ENCODE measurements at places on chromosomes 6 and 20. TPM values are rescaled to one million over a fixed set of nuclear protein-coding genes. Genes with fewer than 3 reads are reported as not detected.
A peak's percentile ranks its signal among the peaks of the same experiment; 100 is the strongest.

GRCh38 chr20:59618131-59618530 is 13.8 kb downstream of the PHACTR3 start:
- DNase-seq, result no peak
- no peaks in the 10 kb centered on the region for H3K4me1 ChIP-seq
- H3K27ac ChIP-seq, result no peak overlapping the region

DNA sequence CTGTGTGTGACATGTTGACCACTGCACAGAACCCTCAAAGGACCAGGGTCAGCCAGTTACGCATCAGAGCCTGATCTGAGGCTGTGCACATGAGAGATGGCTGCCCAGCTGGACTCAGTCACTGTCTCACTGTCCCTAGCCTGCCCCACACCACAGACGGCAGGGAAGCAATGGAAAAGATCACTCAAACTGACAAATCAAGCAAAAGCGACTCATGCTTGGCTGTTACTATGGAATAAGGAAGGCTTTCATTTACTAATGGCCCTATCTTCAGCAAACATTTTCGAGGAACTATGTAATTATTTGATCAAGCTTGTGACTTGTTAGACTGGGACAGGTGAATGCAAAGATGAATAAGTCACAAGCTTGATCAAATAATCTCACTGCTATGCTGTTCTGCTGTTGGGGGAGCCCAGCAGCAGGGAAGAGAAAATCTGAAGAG is 137.0 kb downstream of the SLC23A2 start:
- H3K4me1 ChIP-seq, result no peaks in the 10 kb centered on the region
- no peak overlapping the region for H3K4me3 ChIP-seq
- DNase-seq, result no peak
- H3K27ac ChIP-seq, result no peak overlapping the region

DNA sequence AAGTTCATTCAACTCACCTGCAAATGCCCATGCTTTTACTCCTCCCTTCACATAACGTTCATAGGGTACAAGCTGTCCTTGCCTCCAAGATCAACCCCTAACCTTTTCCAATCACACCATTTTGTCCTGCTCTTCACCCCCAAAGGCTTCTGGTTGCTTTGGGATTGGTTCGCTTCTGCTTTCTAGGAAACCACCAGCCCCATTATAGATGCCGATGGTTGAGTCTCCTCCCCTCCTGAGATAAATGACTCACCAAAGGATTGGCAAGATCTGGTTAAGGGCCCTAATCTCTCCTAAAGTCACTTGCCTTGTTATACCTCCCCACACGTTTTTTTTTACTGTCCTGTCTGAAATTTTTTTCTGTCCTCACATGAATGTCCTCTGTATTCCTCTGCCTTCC is 311.4 kb downstream of the HACE1 start:
- no peaks in the 10 kb centered on the region for H3K36me3 ChIP-seq
- no peaks in the 10 kb centered on the region for H3K4me1 ChIP-seq
- H3K27ac ChIP-seq, result no peak overlapping the region
- H3K4me3 ChIP-seq, result no peak overlapping the region

GRCh38 chr6:47809873-47810272 is 28.0 kb downstream of the OPN5 start:
- DNase-seq, result no peak
- H3K27ac ChIP-seq, result no peak overlapping the region
- H3K4me3 ChIP-seq, result no peak overlapping the region
- H3K27me3 ChIP-seq, result no peaks in the 10 kb centered on the region

DNA sequence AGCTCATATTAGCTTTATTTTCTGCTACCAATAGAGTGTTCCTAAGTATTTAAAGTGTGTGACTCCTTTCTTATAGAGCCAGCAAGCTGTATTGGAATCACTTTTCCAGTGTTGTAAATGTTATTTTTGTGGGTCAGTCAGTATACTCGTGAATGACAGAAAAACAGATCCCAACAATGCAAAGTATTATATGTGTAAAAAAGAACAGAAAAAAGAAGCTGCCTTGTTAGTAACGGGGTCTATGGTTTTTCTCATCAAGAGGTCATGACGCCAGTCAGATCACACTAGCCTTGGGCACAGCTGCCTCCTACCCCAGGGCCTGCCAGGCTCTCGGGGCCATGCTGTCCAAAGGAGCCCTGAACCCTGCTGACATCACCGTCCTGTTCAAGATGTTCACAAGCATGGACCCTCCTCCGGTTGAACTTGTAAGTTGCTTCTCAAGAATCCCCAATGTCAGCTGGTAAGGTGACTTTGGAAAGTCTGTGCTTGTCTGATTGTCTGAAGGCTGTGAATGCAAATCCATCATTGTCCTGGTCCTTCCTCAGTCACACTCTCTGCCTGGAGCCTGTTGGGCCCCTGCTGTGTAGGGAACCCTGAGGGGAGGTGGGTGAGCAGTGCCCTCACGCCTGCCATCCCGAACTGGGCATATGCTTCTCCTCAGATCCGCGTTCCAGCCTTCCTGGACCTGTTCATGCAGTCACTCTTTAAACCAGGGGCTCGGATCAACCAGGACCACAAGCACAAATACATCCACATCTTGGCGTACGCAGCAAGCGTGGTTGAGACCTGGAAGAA is 9.8 kb downstream of the NELFCD start:
- no peak for DNase-seq
- peaks cover 46% of the 10 kb centered on the region for H3K36me3 ChIP-seq
- H3K27me3 ChIP-seq, result no peaks in the 10 kb centered on the region
- no peak overlapping the region for H3K4me3 ChIP-seq
- no peak overlapping the region for H3K27ac ChIP-seq
- H3K4me1 ChIP-seq, result peaks cover 7% of the 10 kb centered on the region

DNA sequence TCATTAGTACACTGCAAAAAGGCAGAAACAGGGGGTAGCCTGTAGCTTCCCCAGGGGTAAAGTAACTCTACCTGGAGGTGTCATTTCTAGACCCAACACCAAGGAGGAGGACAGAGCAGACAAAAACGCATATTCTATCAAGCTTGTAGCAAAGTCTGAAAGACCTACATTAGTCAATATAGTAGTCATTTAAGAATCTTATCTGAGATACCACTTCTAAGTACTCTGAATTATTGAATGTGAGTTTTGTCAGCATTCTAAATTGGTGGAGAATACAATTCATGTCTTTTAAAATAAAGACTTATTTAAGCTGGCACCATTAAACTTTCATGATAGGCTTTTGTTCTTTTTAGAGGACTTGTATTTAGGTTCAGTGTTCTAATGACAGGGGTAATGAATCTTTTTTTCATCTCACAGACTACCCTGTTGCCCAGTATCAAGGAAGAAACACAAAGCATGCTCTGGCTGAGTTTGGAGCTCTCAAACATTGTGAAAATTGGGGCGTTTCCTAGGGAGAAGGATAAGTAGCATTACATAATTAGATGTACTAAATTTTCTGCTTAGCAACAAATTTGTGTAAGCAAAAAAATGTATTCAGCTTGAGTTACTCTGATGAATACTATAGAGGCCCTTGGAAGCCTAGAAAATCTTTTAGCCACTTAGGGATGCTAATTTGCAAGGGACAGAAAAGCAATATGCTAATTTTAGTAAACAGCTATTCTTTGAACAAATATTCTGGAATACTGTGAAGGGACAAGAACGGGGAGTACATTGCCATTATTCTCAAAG is 255.4 kb upstream of the HSF2 start:
- no peaks in the 10 kb centered on the region for H3K27me3 ChIP-seq
- H3K4me1 ChIP-seq, result no peaks in the 10 kb centered on the region
- no peak for DNase-seq

DNA sequence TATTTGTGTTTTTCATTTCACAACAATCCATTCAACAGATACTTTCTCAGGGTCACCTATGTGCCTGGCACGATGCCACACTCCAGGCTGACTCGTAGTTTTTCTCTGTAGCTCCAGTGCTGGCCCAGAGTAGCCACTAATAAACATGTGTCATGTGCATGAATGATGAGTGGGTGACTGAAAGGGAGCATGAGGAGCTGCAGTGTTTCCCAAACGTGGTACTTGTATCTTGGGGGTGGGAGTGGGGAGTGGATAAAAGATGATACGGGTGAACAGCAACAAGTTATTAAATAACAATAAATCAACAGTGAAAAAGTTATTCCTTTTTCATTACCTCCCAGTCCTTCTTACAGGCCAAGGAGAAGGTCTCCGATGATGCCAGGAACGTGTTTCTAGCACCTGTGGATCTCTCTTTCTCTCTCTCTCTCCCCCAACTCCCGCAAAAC is 17.1 kb downstream of the SRXN1 start:
- no peaks in the 10 kb centered on the region for H3K4me1 ChIP-seq
- H3K27me3 ChIP-seq, result no peaks in the 10 kb centered on the region
- H3K4me3 ChIP-seq, result no peak overlapping the region
- H3K27ac ChIP-seq, result no peak overlapping the region
- no peaks in the 10 kb centered on the region for H3K36me3 ChIP-seq
- DNase-seq, result peak; percentile 44

DNA sequence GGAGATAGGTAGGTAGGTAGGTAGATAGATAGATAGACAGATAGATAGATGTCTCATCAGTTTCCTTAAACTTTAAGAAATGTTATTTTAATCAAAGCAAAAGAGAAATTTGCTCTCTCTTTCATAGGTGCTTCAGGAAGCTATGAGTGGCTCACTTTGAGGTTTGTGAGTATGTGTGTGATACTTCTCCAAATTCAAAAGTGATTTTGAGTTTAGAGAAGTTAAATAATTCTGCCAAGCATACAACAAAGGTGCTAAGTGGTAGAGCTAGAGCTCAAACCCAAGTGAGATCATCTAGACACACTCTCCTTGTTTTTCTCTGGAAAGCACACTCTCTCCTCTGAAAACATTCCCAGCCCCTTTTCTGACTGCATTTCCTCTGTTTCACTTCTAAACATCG is 156.2 kb downstream of the EDN1 start:
- no peaks in the 10 kb centered on the region for H3K27me3 ChIP-seq
- no peak for DNase-seq
- H3K27ac ChIP-seq, result no peak overlapping the region
- H3K36me3 ChIP-seq, result no peaks in the 10 kb centered on the region
- H3K4me3 ChIP-seq, result no peak overlapping the region

DNA sequence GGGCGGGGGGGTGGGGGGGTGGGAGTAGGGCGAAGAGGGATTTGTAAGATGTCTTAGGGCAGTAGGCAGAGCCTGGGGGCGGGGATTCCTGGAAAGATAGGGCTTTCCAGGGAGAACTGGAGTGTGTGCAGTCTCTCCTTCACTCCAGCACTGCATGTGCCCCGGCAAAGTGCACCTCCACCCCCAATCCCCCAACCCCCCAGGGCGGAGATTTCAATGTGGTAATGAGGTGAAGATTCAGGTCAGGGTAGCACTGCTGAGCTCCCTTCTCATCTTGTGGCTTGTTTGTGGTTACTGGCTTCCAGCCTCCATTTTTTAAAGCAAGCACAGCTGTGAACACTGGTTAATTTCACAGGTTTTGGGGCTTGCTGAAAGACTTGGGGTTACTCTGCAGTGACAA is 5.9 kb downstream of the TMEM239 start:
- H3K4me3 ChIP-seq, result no peak overlapping the region
- no peaks in the 10 kb centered on the region for H3K36me3 ChIP-seq
- H3K27me3 ChIP-seq, result no peaks in the 10 kb centered on the region
- peaks cover 4% of the 10 kb centered on the region for H3K4me1 ChIP-seq
- H3K27ac ChIP-seq, result no peak overlapping the region
- no peak for DNase-seq

- no peaks in the 10 kb centered on the region for H3K36me3 ChIP-seq
- no peak for DNase-seq
- H3K27me3 ChIP-seq, result no peaks in the 10 kb centered on the region
- H3K27ac ChIP-seq, result no peak overlapping the region
- H3K4me1 ChIP-seq, result no peaks in the 10 kb centered on the region
Measured at GRCh38 chr6:21628160-21628559, 34.6 kb downstream of the SOX4 start.

DNA sequence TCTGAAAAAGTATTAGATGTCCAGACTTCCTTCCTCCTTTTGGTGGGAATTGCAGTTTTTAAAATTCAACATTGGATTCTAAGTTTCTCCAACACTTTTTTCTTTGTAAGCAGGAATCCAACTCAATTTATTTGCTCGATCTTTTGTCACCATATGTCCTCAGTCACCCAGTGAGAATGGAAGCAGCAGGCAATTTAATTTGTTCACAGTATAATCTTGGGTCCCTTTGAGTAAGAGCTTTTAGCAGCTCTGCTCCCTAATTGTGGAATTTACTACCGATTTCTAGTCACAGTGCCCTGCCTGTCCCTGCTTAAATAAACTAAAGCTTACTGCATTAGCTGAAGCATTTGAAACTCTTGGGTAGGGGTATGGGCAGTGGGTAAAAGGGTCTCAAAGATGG is 98.6 kb downstream of the BTBD3 start:
- no peak overlapping the region for H3K27ac ChIP-seq
- peaks cover 6% of the 10 kb centered on the region for H3K4me1 ChIP-seq
- no peaks in the 10 kb centered on the region for H3K27me3 ChIP-seq

GRCh38 chr6:33659986-33660385 is 38.9 kb downstream of the ITPR3 start:
- H3K4me1 ChIP-seq, result no peaks in the 10 kb centered on the region
- no peaks in the 10 kb centered on the region for H3K27me3 ChIP-seq
- H3K4me3 ChIP-seq, result no peak overlapping the region
- no peak for DNase-seq
- no peak overlapping the region for H3K27ac ChIP-seq

DNA sequence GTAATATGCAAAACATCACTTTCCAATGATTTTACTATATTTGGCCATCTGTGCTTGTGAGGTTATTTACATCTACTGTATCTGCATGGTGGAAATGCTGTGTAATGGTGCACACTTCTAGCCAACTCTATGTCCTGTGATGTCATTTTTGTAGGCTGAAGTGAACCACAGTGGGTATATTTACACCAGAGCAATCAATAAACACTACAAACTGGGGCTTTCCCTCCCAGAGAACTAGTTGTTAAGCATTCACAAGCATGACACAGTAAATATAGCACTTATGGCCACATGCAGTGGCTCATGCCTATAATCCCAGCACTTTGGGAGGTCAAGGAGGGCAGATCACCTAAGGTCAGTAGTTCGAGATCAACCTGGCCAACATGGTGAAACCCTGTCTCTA is 4.9 kb downstream of the SLC22A2 start:
- no peak for DNase-seq
- no peak overlapping the region for H3K27ac ChIP-seq
- peaks cover 10% of the 10 kb centered on the region for H3K4me1 ChIP-seq
- H3K4me3 ChIP-seq, result no peak overlapping the region

- peaks cover 56% of the 10 kb centered on the region for H3K4me1 ChIP-seq
- no peak for DNase-seq
- no peaks in the 10 kb centered on the region for H3K27me3 ChIP-seq
- H3K27ac ChIP-seq, result peak overlapping the region; percentile 83
- H3K36me3 ChIP-seq, result no peaks in the 10 kb centered on the region
- no peak overlapping the region for H3K4me3 ChIP-seq
Measured at GRCh38 chr20:50247196-50248094, 56.8 kb downstream of the CEBPB start.

Gene COL9A1
- not detected for total RNA-seq

Gene MEP1A
- total RNA-seq, result not detected

Gene SNX9
- 19.8 TPM for total RNA-seq

Gene STK4
- 23.6 TPM for total RNA-seq

Gene ZFP57
- total RNA-seq, result not detected

Gene DNAH8
- not detected for total RNA-seq

Gene FAM83C
- not detected for total RNA-seq

Gene MOG
- total RNA-seq, result not detected

Gene CFAP206
- total RNA-seq, result not detected

Gene CNBD2
- 23.4 TPM for total RNA-seq
